ENCODE measurements at places on chromosomes 13 and 19.

DNA sequence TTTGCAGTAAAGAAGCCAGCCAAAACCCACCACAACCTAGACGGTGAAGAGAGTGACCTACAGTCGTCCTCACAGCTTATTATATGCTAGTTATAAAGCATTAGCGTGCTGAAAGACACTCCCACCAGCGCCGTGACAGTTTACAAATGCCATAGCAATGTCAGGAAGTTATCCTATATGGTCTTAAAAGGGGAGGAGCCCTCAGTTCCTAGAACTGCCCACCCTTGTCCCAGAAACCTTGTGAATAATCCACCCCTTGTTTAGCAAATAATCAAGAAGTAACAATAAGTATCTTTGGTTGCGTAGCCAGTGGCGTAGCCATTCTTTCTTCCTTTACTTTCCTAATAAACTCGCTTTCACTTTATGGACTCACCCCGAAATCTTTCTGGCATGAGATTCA is 227.9 kb upstream of the ARGLU1 start:
- no peak for DNase-seq

GRCh38 chr19:43461303-43461702 is 4.1 kb downstream of the LYPD3 start:
- no peak for DNase-seq

DNA sequence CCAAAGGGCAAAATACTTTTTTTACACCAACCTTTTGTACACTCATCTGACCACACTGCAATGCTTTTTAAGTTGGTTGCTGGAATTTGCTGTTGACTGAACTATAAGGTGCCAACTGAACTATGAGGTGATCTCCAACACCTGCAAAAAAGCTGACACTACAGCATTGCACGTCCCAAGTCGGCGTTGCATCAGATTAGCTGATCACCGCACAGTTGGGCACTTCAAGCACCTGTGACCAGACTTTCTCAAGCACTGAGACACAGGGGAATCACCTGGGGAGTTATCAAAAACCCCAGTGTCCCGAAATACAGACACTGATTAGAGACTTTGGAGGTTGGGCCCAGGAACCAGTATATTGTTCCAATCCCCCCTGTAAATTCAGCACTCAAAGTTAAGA is 1.1 kb downstream of the NLRP11 start:
- no peak for DNase-seq

DNA sequence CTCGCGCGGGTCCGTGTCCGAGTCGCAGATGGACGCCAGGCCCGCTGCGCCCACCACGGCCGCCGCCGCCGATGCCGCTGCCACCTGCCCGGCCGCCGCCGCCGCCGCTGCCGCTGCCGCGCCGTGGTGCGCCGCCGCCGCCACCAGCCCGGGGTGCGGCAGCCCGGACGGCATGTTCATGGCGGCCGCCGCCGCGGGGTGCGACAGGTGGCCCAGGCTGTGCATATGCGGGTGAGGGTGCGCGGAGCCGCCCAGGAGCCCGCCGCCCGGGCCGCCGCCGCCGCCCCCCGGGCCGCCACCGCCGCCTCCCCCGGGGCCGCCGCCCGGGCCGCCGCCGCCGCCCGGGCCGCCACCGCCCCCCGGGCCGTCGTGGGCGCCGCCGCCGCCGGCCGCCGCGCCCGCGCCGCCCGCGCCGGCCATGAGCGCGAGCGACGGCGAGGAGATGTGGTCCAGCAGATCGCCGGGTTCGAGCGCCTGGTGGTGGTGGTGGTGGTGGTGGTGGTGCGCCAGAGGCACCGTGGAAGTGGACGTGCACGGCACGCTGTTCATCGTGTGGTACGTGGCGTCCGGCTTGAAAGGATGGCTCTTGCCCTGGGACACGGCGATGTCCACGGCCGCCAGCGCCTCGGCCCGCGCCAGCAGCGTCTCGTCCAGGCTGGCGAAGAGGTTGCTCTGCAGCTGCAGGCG is 1.3 kb downstream of the POU4F1 start:
- DNase-seq, result no peak

GRCh38 chr13:21583478-21583877 is 20.5 kb downstream of the MICU2 start:
- DNase-seq, result no peak
